Stimulated activated CD8-positive, alpha-beta memory T cell treated with anti-CD3 and anti-CD28 coated beads, Interleukin-4, amount 100 ng/mL, for 48 hours (primary cell): ENCODE measurements at places on chromosomes 7 and 10.

- DNase-seq, result no peak
Measured at GRCh38 chr10:124379609-124380193, 39.0 kb downstream of the OAT start.

GRCh38 chr7:29976673-29977415 lies 12.8 kb downstream of the SCRN1 start:
- no peak for DNase-seq

GRCh38 chr10:16520900-16521299 lies 779 bp downstream of the C1QL3 start:
- DNase-seq, result peak; percentile 66

- no peak for DNase-seq
Measured at GRCh38 chr7:72538147-72538546, 126.0 kb upstream of the CALN1 start.

DNA sequence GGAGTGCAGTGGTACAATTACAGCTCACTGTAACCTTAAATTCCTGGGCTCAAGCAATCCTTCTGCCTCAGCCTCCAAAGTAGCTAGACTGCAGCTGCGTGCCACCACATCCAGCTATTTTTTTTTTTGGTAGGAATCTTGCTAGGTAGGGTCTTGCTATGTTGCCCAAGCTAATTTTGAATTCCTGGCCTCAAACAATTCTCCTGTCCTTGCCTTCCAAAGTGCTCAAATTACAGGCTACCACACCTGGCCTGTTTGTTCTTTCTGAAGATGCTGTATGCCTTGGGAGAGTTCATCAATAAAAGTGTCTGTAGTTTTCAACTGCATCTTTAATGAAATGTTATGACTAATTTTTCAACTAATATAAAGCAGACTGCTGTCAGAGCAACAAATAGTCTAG lies 452 bp downstream of the SAMD9 start:
- DNase-seq, result no peak

- no peak for DNase-seq
Measured at GRCh38 chr7:27639851-27640250, 22.8 kb downstream of the HIBADH start.

GRCh38 chr10:97376413-97376812 lies 24.7 kb downstream of the RRP12 start:
- no peak for DNase-seq

DNA sequence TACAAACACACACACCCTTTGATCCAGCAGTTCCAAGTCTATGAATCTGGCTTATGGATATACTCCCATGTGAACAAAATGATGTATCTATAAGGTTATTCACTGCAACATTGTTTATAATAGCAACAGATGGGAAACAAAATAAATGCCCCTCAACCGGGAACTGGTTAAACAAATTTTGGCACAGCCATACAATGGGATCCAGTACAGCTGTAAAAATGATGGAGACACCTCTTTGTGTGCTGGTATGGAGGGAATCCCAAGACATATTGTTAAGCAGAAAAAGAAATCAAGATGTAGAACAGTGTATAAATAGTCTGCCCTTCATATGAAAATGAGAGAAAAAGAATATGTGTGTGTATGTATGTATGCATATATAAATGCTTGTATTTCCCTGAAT lies 155.5 kb downstream of the SNX10 start:
- DNase-seq, result no peak

DNA sequence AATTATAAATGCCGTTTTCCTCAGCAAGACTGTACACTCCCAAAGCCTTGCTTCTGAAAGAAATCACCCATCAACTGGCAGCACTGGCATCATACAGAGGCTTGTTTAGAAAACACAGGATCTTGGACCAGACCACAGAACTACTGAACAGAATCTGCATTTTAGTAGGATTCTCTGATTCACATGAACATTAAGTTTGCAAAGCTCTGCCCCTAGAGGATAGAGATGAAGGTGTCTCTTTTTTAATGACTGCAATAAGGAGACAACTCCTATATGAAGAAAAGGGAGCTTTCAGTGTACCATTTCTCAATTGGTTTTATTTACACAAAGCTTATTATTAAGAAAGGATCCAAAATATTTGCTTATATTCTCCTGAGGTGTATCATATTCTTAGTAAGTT lies 172.7 kb downstream of the AGMO start:
- DNase-seq, result no peak

- DNase-seq, result no peak
Measured at GRCh38 chr7:138665669-138666140, 35.5 kb downstream of the SVOPL start.
